ENCODE measurements at places on chromosomes 3 and 15. TPM values are rescaled to one million over a fixed set of nuclear protein-coding genes. Genes with fewer than 3 reads are reported as not detected.

GRCh38 chr3:118548434-118548833 lies 486.2 kb downstream of the IGSF11 start:
- no peak for DNase-seq

DNA sequence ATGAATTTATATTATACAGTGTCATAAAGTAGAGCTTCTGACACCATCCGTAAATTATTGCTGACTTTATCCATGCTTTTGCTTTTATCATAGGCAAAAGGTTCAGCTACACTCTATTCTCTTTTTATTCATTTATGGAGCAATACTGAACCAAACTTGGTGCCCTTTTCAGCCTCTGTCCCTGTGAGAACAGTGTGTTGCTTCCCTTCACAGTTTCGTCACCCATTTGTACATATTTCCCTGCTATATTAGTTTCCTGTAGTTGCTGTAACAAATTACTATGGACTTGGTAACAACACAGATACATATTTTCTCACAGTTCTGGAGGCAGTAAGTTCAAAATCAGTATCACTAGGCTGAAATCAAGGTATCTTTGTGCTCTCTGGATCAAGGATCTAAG lies 2.8 kb upstream of the RPL24 start:
- no peak for DNase-seq

DNA sequence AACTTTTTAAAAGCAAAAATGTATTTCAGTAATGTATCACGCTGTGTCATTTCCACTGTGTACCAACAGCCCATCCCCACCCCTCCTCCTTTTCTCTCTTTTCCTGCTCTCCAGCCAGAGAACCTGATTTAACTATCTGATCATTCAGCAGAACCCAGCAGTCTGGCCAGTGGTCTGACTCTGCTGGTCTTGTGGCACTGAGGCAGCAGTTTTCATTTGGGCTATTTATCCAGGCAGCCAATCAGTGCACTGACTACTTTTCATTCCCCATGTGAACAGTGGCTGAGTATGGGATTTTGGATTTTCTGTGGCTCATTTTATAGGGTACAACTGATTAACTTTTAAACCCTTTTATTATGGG lies 56.3 kb downstream of the GPR171 start:
- no peak for DNase-seq

DNA sequence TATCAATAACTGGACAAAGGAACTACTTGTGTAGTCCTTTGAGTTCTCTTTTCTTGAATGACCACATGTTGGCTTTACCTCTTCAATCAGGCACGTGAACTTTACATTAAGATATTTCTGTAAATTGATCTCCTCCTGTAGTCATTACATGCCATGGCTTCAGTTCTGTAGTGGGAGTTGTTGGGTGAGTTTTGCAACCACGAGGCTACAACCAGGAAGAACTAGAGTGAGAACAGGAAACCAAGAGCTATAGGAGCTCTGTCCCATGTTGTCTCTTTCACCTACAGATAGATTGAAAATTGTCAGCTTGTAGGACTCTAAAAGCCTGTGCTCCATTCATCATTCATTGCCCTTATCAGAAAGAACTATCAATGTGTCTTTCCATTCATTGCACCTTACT lies 2.0 kb downstream of the RSRC1 start:
- no peak for DNase-seq

Gene ZBTB20
- 3.2 TPM for total RNA-seq

Gene GOLGA6D
- total RNA-seq = not detected

Gene CLDN18
- total RNA-seq = not detected

Gene SLC2A2
- total RNA-seq = not detected

Gene CCK
- 1.1 TPM for total RNA-seq

Gene SST
- total RNA-seq = not detected
